ENCODE measurements at places on chromosomes 6 and 20. TPM values are rescaled to one million over a fixed set of nuclear protein-coding genes. Genes with fewer than 3 reads are reported as not detected.

DNA sequence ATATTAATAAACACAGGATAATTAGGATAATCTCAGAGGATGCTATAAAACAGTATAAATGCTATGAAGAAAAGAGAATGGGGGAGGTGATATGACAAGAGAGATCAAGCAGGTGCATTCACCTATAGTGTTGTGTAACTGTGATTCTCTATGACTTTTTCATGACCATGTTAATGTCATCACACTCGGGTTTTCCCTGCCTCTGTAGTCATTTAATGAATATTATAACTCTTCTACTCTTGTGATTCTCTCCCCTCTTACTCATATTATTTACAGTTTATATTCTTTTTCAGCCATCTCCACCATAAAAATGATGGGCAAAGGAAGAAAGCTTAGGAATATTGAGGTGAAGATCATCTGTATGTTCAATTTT lies 106.9 kb upstream of the SGK1 start:
- DNase-seq: no peak
- no peak overlapping the region for H3K27ac ChIP-seq
- peaks cover 62% of the 10 kb centered on the region for H3K4me1 ChIP-seq
- H3K36me3 ChIP-seq: no peaks in the 10 kb centered on the region
- H3K4me3 ChIP-seq: no peak overlapping the region

DNA sequence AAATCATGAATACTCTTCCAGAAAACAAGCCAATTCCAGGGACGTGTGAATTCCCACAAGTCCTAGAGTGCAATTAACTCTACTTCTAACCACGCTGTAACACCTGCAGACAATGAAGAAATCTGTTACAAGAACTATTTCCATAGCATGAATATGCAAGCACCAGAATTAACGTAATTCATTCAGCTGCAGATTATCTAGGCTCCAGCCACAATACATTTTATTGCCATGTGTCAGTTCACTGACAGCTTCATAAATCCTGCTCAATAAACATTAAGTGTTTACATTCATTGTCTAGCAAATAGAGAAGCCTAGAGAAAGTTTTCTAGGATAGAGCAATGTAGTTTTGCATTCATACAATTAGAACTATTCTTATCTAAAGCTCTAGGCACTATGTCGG lies 1348.5 kb downstream of the GRIK2 start:
- DNase-seq: peak; percentile 74
- no peaks in the 10 kb centered on the region for H3K27me3 ChIP-seq
- H3K27ac ChIP-seq: peak overlapping the region; percentile 17
- H3K36me3 ChIP-seq: no peaks in the 10 kb centered on the region
- peaks cover 41% of the 10 kb centered on the region for H3K4me1 ChIP-seq
- peak overlapping the region; percentile 39 for H3K4me3 ChIP-seq

- H3K4me1 ChIP-seq: peaks cover 16% of the 10 kb centered on the region
- no peak for DNase-seq
- peaks cover 26% of the 10 kb centered on the region for H3K36me3 ChIP-seq
- H3K27me3 ChIP-seq: no peaks in the 10 kb centered on the region
- H3K27ac ChIP-seq: no peak overlapping the region
Observed at GRCh38 chr20:62301111-62301668, 1.6 kb upstream of the ADRM1 start.

GRCh38 chr6:37146735-37147157 lies 23.2 kb upstream of the PIM1 start:
- DNase-seq: no peak
- peaks cover 11% of the 10 kb centered on the region for H3K4me1 ChIP-seq
- H3K36me3 ChIP-seq: no peaks in the 10 kb centered on the region
- H3K27me3 ChIP-seq: no peaks in the 10 kb centered on the region

- DNase-seq: no peak
- peaks cover 12% of the 10 kb centered on the region for H3K4me1 ChIP-seq
- H3K27me3 ChIP-seq: no peaks in the 10 kb centered on the region
- no peak overlapping the region for H3K27ac ChIP-seq
Observed at GRCh38 chr6:143262859-143263258, 187.6 kb downstream of the ADAT2 start.

DNA sequence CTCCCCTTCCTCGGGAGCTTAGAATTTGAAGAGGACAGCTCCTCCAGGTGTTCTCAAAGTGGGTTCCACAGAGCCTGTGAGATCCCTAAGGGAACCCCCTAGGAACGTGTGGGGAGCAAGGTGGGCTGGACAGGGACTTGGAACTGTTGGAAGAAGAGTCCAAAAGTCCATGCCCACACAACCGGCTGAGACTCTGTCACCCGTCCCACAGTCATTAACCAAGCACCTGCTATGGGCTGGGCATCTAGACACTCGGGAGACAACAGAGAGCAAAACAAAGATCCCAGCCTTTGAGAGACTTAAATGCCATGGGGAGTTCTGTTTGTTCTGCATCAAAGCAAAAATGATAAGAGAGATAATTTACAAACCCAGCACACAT lies 51.9 kb upstream of the SAYSD1 start:
- no peak overlapping the region for H3K4me3 ChIP-seq

- H3K27ac ChIP-seq: no peak overlapping the region
- DNase-seq: no peak
- no peaks in the 10 kb centered on the region for H3K27me3 ChIP-seq
- H3K4me3 ChIP-seq: no peak overlapping the region
Observed at GRCh38 chr20:5041433-5041832, 40.1 kb upstream of the SLC23A2 start.

GRCh38 chr6:129643968-129644367 lies 66.0 kb downstream of the ARHGAP18 start:
- H3K4me1 ChIP-seq: peaks cover 24% of the 10 kb centered on the region
- DNase-seq: no peak
- no peaks in the 10 kb centered on the region for H3K27me3 ChIP-seq
- no peak overlapping the region for H3K27ac ChIP-seq

POM121L2 gene
- not detected for total RNA-seq

DLGAP4 gene
- total RNA-seq: 27.9 TPM

RBCK1 gene
- total RNA-seq: 137 TPM

Data from PC-3 (cell line).